ENCODE measurements at places on chromosomes 5 and 9.

GRCh38 chr9:114026335-114026734, 51.8 kb downstream of the AMBP start:
- DNase-seq = no peak

DNA sequence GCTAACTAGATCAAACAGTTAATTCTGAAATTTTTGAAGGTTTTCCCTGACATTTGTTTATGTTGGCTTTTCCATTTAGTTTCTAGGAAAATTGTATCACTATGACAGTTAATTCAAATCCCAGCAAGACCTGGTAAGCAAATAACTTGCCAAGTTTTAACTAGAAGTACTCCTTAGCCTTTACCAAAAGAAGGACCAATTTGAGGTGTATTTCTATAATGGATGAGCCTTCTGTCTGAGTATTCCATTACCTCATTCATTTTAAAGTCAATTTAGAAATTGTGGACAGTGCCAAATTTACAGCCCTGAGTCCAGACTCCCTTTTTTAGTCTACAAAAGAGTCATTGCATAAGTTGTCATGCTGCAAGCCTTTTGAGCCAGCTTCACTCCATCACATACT, 687.6 kb downstream of the CETN3 start:
- DNase-seq = no peak

- no peak for DNase-seq
These were observed 297.7 kb upstream of the CD180 start for GRCh38 chr5:67494186-67494855.

DNA sequence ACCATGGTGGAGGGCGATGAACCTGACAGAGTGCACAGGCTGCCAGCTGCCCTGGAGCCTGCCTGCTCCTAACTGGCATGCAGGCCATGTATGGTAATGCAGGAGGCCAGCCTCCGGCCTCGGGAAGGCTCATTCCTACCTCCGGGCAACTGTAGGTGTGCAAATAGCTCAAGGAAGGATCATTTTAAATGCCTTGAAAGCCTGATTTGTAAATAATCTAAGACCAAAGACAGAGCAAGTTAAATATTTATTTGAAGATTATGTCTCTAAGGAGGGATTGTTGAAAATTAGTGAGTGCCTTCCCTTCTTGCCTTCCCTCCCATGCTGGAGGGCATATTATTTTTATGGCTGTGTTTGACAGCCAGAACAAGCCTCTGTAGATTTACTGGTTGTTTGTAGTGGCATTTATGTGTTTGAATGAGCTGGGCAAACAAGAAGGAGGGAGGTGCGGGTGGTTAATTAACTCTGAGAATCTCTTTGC, 285.7 kb upstream of the TUT7 start:
- no peak for DNase-seq

- DNase-seq = no peak
These were observed 31.7 kb downstream of the UBE2QL1 start for GRCh38 chr5:6480133-6481051.

- DNase-seq = no peak
These were observed 66.9 kb upstream of the SV2C start for GRCh38 chr5:76016258-76016657.

- peak; percentile 84 for DNase-seq
These were observed 7.2 kb upstream of the KLHL3 start for GRCh38 chr5:137743031-137743640.

- no peak for DNase-seq
These were observed 366.9 kb downstream of the DEPDC1B start for GRCh38 chr5:60333005-60333571.

DNA sequence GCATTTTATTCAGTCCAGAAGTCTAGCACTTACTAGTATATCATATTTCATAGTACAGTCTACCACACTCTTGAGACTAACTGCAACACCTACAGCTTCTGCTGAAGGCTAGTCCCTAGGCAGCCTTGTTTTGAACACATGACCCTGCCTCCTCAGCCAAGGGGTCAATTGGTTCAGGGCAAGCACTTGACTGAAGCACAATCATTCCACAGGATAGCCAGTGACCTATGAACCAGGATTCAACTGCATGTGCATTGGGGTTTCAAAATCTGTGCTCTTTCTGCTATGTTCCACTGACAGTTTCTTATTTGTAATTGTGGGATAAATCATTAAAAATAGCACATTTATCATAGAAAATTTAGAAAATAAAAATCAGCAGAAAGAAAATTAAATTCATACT, 186.8 kb downstream of the TMEM161B start:
- DNase-seq = no peak

GRCh38 chr5:116964438-116964837, 389.8 kb upstream of the SEMA6A start:
- DNase-seq = no peak

- no peak for DNase-seq
These were observed 91.6 kb downstream of the CARTPT start for GRCh38 chr5:71810471-71811195.

DNA sequence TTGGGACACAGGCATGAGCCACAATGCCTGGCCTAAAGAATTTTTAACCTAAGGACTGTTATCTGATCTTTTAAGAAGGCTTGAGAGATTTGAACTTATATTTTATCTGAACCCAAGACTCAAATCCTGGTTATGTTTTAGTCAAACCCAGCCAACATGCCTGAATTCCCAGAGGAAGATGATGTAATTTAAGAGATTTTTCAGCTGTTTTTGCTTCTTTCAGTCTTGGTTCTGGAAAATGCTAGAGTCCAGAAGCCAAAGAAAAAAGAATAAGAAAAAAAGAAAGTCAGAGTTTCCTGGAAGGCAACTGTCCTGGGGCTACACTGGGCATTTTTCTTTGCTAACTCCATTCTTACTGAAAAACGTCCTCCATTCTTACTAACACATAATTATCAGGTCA, 85.8 kb downstream of the SNX18 start:
- DNase-seq = no peak

DNA sequence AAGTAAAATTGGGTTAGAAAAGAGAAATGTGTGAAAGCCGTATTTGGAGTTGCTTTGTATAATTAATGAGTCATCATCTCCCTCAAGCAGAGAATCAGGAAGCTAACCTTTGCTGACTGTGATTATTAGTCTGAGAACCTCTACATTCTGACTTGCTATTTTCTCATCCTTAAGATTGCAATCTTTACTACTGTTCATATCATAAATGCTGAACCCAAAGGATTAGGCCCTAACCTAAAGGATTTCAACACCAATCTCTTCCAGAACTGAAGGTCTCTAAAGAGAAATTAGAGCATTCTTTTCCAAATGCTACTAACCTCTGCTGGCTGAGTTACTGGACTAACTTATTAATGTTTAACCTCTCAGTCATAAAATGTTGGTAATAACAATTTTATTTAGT, 538.1 kb upstream of the MEF2C start:
- no peak for DNase-seq

DNA sequence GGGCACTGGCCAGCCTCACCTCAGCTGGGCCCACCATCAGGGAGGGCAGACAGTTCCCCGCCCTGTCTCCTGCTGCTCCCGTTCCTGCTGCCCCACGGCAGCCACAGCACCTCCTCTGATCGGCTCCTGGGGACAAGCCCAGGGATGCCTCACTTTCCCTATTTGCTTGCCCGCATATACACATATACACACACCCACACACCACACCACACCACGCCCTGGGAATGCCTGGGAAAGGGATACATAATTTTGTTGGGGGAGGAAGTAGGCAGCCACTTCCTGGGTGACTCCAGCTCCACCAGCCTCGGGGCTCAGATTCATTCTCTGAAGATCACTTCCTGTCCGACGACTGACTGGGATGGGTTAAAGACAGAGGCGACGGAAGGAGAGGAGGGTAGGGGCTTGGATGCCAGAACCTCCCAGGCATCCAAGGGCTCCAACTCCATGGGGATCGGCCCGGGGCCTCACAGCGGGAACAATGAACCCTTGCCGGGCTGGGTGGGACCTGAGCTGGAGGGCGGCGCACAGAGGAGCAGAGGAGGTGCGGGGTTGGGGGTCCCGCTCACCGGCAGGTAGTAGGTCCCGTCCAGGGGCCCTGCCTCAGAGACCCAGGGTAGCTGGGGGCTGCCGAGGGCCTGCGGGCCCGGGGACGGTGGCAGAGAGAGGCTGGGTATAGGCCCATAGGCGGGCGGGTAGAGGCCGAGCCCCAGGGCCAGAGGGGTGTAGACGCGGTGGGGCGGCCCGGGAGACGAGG, 2.0 kb upstream of the MZB1 start:
- DNase-seq = no peak

GRCh38 chr9:25517701-25518100, 160.5 kb downstream of the TUSC1 start:
- no peak for DNase-seq

GRCh38 chr5:93425096-93425495, 155.9 kb downstream of the NR2F1-AS1 start:
- no peak for DNase-seq

DNA sequence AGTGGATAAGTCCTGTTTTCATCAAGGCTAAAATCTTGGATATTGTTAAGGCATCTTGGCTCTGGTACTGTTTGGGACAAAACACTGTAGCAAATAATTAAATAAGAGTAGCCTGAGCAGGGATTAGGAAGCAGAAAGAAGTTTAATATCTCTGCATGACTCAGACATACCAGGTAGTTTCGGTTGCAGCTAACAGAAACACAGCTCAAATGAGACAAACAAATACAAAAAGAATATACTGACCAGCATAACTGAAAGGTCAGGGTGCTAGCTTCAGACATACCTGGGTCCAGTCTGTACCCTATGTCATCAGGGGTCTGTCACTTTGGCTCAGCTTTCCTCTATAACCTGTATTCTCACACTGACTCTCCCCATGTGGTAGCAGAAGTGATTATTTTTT, 156.4 kb upstream of the MAP3K1 start:
- DNase-seq = no peak

DNA sequence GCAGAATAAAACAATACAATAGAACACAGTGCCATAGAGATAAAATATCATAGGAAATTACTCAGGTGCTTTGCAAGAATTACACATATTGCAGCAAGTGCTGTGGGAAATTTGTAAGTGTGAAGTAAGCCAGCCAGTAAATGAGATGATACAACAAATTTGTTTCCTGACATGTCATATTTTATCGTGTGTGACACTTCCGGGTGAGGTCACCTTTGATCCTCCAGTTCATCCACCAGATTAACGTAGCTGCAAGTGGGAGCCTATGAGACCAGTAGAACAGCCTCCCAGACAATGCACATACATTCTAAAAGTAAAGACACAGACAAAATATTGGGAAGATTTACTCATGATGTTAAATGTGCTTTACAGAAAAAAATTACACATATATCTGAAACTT, 72.2 kb downstream of the PRDM9 start:
- DNase-seq = no peak

DNA sequence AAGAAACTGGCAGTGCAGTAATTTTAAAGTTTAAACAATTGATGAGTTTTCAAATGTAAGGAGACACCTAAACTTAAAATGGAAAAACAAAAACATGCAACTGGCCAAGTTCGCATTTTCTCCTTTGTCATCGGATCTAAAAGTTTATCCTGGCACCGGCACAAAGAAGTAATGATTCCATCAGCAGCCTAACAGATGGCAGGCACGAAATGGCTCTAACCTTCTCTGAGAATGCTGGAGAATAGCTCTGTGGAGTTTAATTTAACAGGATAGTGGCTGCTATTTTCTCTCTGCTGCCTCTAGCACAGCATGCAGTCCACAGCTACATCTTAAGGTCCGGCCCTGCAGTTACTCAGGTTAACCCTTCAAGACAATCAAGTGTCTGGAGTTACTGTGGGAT, 82.2 kb downstream of the PRELID2 start:
- DNase-seq = no peak

GRCh38 chr5:51846015-51846414, 462.8 kb downstream of the ISL1 start:
- no peak for DNase-seq

DNA sequence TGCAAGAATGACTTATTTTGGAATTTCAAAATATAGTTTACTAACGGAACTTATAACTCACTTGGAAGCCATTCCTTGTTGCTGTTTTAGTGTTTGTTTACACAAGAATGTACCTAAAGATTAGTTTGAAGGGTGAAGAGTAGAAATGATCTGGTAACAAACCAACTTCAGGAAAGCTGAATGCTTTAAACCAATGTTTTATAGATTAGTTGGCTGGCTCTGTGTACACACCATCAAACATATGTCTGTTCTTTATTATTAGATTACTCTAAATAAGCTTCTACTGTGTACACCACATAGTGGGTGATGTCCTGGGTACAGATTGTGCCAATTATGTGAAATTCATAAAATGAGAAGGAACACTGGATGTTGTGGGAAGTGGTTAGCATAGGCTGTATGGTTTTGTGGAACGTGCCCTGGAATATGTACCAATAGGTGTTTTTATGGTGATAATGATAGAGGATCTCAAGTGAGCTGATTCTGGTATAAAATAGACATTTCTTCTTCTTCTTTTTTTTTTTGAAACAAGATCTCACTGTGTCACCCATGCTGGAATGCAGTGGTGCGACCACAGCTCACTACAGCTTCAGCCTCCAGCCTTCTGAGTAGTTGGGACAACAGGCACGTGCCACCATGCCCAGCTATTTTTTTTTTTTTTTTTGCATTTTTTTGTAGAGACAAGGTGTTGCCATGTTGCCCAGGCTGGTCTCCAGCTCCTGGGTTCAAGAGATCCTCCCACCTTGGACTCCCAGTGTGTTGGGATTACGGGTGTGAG, 109.3 kb upstream of the DHFR start:
- DNase-seq = no peak
